Tongue (tissue), 3 donors: ENCODE measurements at places on chromosomes 6 and 20. TPM values are rescaled to one million over a fixed set of nuclear protein-coding genes. Genes with fewer than 3 reads are reported as not detected.
A peak's percentile ranks its signal among the peaks of the same experiment; 100 is the strongest.

DNA sequence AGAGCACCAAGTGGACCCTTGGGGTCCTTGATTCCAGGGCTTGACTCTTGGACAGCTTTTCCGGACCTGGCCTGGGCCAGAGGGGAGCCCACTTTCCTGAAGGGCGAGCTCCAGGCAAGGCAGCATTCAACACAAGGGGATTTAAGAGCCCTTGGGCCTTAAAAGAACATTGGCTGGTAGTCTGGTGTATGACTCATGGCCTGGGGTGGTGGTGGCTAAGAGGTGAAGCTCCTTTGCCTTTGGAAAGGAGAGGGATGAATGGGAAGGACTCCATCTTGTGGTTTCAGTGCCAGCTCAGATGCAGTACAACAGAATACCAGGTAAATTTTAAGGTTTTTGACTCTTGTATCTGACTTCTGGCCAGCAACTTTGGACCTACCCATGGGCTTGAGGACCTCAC lies 760.7 kb downstream of the GRIK2 start:
- DNase-seq = no peak

DNA sequence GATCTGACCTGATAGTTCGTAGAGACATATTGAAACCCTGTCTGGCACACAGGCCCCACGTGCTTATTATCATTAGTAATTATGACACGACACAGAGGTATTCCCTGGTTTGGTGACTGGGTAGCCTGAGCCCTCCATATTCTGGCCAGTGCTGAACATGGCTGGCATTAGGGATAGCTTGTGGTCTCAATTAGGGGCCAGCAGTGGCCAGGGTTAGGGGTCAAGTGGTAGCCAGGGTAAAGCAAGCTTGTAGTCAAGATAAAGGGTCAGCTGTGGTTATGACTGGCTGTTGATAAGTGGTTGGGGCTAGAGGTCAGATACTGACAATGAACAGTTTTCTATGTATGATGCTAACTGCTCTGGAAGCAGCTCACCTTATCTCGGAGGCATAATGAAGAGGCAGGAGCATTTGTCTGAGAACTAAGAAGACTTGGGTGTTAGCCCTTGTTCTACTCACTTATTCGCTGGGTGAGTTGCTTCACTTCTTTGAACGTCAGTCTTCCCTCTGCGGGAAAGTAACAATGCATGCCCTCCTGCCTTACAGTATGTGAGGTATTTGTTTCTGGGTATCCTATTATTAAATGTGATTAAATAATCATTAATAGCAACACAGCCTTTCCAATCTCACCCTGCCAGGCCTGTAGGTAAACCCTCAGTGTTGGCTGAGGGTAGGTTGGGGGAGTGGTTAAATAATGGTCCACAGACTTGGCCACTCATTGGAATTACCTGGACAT lies 66.7 kb downstream of the VEGFA start:
- DNase-seq = no peak

- DNase-seq = peak; percentile 66
These were observed 39.6 kb downstream of the ESR1 start for GRCh38 chr6:151847064-151847463.

GRCh38 chr6:28264834-28265401 lies 2.0 kb upstream of the ZSCAN26 start:
- DNase-seq = no peak

DNA sequence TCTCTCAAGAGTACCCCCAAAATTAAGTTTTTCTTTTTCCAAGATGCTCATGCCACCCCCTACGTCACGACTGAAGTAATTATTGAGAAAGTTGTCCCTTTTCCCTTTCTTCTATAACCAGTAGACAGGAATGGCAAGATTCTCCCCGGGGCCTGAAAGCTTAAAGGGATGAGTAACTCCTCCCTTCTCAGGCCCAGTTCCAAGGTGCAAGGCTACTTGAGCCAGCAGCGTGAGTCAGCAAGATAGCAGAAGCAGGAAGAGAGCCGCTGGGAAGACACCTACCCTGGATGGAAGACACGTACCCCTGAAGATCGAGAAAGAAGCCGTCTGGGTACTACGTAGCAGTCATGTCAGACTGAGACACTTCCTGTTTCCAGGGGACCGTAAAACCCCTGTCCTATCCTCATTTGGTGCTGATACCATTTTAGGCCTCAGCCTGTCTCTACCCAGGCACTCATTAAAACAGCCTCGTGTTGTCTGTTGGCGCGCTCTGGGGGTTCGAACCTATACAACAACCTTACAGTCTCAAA lies 241.0 kb downstream of the ADGRG6 start:
- DNase-seq = no peak

- no peak for DNase-seq
These were observed 2.4 kb downstream of the SLC22A23 start for GRCh38 chr6:3454273-3455010.

DNA sequence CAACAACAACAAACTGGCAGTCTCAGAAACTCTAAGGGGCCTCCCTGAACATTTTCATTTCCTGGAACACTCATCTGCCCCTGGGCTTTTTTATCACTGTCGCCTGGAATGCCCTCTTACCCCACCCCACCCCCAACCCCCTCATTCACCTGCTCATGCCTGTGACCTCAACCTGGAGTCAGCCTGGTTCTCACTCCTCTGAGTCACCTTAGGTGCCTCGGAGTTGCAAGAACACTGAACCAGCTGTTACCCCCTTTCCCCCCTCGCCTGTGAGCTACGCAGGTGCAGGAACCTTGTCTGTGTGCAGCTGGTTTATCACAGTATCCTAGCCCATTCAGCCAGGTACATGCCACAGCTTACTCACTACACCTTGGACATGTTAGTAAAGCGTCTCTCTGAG lies 12.8 kb upstream of the SNAI1 start:
- DNase-seq = no peak

DNA sequence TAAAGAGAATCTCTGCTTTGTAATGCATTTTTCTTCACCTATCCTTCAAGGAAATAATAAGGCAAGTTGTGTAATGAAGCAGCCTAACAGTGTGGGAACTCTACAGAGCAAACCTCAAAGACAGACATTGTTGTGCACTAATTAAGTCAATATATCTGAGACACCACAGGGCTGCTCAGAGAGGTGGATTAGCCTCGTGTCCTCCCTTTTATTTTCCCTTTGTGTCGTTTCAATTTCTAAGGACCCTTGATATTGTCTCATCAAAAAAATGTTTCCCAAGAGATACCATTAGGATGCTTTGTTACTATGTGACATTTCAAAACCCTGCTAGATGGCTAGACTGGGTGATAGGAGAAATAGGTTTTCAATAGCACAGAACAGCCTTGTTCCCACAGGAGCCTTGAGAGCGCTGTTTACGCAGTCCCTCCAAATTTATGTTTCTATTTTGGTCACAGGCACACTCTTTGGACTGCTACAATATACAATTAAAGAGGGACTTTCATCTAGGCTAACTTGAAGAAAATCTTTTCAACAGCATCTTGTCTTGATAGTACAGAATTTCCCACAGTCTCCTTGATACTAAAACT lies 23.1 kb downstream of the UBE3D start:
- DNase-seq = no peak

GRCh38 chr6:131033631-131034030 lies 29.4 kb downstream of the EPB41L2 start:
- DNase-seq = no peak

DNA sequence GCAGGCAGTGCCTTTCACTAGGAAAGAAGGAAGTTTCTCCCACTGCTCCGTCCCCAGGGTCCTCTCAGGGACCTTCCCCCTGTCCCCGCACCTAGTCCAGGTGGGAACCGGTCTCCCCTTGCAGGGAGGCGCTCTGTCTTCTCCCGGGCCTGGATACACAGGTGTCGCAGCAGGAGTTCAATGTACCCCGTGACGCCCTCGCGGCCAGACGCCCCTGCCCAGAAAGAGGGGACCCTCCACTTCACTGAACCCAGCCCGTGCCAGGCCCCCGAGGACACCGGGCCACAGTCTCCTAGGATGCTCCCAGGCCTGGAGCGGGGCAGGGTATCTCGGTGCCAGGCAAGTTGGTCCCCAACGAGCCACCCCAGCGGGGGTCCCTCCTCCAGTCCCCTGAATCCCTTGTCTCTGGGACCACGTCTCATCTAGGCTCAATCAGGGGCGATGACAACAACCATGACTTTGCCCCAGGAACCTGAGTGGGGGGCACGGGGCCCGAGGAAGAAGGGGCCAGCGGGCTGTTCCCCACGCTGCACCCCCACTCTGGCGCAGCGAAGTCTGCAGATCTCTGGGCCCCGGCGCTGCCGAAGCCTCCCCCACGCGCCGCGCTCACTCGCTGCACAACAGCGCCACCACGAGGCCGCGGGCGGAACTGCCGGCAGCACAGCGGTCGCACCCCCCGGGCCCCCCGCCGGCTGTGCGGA lies 103.0 kb downstream of the EDN3 start:
- peak; percentile 86 for DNase-seq

- DNase-seq = no peak
These were observed 573.2 kb downstream of the DHX35 start for GRCh38 chr20:39535301-39535700.

DNA sequence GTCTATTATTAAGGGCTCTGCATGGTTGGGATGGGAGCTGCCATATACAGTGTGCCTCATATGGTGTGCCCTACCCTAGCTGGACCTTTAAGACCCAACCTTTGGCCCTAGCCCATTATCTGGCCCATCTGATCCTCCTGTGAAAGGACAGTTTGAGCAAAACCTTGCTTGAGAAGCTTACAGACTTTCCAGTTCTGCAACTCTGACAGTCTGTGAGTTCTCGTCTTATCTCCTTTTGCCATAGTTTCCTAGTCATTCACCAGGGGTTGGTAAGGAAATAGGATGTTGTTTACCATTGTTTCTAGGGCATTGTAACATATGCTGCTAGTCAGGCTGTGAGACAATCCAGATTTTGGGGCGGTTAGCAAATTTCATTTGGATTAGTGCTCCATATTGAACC lies 17.2 kb downstream of the CTNNBL1 start:
- no peak for DNase-seq

DNA sequence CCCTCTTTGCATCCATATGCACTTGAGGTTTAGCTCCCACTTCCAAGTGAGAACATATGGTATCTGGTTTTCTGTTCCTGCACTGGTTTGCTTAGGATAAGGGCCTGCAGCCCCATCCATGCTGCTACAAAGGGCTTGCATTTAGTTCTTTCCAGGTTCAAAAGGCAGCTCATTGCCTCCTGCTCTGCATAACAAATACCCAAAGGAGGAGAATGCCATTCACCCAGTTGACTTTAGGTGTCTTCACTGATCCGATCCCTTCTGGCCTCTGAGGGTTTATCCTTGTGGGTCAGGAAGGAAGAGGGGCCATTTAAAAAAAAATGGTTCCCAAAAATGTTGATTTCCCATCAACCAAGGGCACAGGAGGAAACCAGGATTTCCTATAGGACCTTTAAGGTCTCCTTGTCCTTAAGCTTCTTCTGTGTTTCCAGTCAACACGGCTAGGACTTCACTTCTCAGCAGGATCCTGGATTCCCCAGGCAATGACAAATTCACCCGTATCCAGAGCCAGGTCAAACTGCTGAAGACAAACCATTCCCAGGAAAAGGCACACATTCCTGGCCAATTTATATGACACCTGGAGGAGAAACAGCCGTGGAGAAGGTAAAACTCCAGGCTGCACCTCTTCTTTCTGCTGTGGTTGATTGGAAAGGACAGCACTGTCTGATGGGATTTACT lies 447.7 kb upstream of the CDH4 start:
- no peak for DNase-seq

- DNase-seq = no peak
These were observed 1.9 kb downstream of the UBE2C start for GRCh38 chr20:45814314-45814713.

GRCh38 chr6:93222071-93222851 lies 197.1 kb downstream of the EPHA7 start:
- DNase-seq = no peak

GRCh38 chr6:52403086-52403485 lies 17.1 kb upstream of the EFHC1 start:
- DNase-seq = no peak

DNA sequence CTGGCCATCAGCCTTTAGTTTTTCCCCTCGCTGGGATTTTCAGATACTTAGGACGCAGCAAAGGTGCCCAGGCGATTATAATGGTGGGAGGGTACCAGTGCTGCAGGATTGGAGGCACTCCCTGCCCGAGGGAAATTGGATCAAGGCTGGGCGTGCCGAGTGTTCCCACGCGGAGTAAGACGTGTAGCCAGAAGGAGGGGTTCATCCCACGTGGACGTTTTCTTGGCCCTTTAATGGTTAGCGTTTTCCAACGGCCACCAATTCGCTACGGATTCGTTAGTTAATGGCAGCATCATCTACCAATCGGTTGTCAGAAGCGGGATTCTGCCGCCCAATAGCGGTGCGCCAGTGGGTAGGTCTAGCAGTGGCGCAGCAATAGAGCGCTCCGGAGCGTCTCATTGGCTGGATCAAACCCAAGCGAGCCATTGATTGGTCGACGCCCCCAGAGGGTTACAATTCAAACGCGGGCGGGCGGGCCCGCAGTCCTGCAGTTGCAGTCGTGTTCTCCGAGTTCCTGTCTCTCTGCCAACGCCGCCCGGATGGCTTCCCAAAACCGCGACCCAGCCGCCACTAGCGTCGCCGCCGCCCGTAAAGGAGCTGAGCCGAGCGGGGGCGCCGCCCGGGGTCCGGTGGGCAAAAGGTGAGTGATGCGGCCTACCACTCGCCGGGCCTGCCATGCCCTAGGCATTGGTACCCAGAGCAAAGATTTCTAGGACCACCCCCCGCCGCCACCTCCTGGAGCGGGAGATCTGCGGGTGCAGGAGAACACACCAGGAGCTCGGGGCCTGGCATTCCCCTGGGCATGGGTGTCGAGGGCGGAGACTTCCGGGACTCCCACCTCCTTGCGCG lies at the start of gene UBE2C:
TSS of gene UBE2C (plus strand) at position 488 of the 849 bp plus-strand sequence. CDS start at position 540, 52 bp downstream.
- peak; percentile 99 for DNase-seq

DNA sequence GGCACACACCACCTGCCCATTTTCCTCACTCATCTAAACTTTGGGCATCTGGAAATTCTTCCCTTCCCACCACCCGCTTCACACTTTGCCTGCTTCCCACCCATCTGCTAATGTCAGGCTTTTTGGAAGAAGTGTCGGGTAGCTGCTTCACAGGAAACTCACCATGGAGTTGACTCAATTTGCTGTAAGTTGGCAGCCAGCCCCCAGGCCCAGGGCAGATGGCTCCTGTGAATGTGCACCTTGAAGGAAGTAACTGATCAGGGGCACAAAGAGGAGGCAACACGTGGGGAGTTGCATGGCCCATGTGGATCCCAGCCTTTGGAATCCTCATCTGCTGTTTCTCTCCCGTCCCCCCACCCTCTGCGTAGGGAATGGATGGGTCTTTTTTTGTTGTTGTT lies 87.3 kb downstream of the PPP1R14C start:
- DNase-seq = no peak

- DNase-seq = no peak
These were observed 758.0 kb upstream of the MMS22L start for GRCh38 chr6:98041056-98041455.

The CNBD2 gene
- 1.9 TPM for total RNA-seq

The XKR7 gene
- under 0.01 TPM for total RNA-seq

The BNIP5 gene
- not detected for total RNA-seq

The CNKSR3 gene
- total RNA-seq = 14.8 TPM

The LY6G6D gene
- not detected for total RNA-seq

The MDFI gene
- 23.5 TPM for total RNA-seq

The REV3L gene
- 93.3 TPM for total RNA-seq

The NUP43 gene
- 27.6 TPM for total RNA-seq

The OR2B6 gene
- total RNA-seq = not detected

The SRSF6 gene
- total RNA-seq = 90.1 TPM
